ENCODE measurements at places on chromosomes 11 and 22. TPM values are rescaled to one million over a fixed set of nuclear protein-coding genes. Genes with fewer than 3 reads are reported as not detected.

DNA sequence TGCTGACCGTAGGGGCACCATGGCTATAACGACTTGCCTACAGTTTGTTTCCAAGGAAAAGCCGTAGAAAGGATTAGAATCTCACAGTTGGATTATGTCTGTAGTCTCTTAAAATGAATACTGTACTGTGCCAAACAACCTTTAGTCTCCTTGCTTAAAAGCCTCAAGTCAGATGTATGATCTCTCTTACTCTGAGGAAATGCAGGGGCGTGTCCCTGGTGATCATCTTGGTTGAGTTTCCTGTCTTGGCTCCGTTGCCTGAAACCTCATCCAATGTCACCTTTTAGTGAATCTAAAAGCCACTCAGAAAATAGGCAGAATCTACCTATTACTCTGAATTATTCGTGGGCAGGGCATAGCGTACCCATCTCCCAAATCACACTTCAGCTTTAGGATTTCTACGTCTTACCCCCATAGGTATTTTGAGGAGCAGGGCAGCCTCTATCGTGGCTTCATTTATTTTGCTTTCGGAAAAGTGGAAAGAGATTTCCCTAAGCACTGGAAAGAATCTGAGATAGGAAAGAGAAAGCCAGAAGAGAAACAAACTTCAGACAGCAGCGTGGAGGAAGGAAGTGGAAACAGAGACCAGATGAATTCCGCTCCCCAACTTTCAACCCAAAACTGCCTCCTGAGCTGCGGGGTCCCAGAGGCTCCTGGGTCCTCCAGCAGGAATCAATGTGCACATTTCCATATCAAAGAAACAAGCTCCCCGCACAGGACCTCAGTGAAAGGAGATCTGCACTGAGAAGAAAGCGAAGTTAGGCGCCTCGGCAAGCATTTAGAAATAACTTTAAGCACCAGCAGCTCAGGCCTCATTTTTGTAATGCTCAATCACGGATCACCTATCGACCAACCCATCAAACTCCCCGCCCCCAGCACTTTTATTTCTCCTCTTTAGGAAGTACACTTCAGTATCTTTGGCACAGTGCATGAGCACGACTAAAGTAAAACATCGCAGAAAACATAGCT is 245.8 kb downstream of the ETS1 start:
- no peak for DNase-seq

- no peak for DNase-seq
Observed at GRCh38 chr22:38921806-38922205, 35.6 kb upstream of the APOBEC3A start.

GRCh38 chr11:79402912-79403311 is 37.9 kb downstream of the TENM4 start:
- no peak for DNase-seq

GRCh38 chr22:47370448-47371262 is 608.2 kb downstream of the TBC1D22A start:
- DNase-seq = no peak

DNA sequence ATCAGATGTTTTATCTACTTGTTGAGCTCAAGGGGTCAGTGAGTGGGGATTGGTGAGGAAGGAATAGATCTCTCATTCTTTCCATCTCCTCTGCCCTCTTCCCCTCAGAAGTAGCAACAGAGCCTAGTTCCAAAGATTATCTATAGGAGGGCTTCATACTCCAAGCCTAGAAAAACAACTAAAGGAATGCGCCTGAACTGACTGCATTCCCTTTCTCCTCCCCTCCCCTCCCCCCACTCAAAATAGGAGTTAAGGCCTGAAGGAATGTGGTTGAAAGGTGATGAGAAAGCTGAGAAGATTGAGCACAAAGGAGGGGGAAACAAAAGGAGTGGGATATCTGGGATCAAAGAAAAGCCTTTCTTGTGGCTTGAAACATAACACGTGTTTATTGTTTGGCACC is 10.5 kb downstream of the EMSY start:
- DNase-seq = no peak

DNA sequence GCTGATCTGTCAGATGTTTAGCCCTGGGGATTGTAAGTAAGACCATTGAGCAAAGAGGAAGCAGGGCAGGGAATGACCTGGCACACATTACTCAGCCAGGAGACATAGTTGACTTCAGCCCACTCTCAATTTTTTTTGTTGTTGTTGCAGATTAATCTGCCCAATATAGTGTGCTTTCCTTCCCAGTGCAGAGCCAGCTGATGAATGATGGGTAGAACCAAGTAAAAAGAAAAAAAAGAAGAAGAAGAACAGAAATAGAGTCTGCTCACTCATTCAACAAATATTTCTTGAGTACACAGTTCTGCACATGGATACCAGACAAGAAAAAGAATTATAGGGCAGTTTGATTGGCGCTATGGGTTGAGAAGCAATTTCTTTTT is 292.7 kb downstream of the ETS1 start:
- DNase-seq = peak; percentile 23

DNA sequence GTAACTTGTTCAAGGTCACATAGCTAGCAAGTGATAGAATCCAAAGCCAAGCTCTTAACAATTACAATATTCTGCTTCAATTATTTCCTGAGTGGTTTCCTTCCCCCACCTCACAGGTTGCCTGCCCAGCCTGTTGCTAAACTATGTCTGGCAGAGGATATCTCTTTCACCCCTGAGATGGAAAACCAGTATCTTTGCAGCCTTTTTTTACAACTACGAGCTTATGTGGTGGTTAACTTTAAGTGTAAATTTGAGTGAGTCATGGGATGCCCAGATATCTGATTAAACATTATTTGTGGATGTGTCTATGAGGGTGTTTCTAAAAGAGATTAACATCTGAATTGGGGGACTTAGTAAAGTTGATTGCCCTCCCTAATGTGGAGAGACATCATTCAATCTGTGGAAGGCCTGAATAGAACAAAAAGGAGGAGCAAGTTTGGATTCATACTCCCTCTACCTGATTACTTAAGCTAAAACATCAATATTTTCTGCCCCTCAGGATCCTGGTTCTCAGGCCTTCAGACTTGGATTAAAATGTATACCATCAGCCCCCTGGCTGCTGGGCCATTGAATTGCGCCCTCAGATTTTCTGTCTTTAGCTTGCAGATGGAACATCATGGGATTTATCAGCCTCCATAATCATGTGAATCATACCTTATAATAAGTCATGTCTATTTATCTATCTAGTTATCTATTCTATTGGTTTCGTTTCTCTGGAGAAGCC is 911.9 kb downstream of the METTL15 start:
- DNase-seq = peak; percentile 34

GRCh38 chr22:42419243-42419881 is 12.8 kb downstream of the NFAM1 start:
- DNase-seq = no peak

CUL5 gene
- total RNA-seq = 35.6 TPM

DNA sequence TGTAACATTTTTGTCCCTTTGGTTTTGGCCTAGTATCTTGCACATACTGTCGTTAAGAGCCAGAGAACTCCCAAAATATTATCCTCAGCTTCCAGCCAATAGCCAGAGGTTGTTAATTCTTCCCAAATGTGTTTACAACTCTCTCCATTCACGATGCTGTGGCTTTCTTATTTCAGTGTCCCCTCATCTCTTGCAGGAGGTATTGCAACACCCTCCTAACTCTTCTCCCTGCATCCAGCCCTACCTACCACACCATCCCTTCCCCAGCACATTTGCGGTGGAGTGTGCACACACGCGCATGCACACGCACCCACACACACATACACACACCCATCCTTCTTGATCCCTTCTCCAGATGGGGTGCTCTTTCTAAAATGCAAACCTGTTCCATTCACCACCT is 75.6 kb upstream of the LMO2 start:
- no peak for DNase-seq

DNA sequence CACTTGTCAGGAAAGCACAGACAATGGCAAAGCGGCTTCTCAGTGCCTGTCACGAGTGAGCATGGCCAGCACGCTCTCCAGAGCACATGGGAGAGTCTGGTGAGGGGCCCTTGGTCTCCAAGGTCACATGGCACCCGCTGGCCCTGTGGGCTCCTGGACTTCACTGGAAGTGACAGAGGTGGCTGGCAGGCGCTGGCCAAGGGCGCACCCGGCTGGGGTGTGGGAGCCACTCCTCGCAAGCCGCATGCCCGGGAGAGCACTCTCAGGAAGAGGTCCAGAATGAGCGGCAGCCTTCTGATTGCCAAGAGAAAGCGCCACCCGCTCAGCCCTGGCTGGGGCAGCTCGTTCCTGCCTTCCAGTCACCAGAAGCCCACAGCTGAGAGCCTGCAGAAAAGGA is 17.1 kb upstream of the MOB2 start:
- DNase-seq = no peak

RNF215 gene
- 16.0 TPM for total RNA-seq

PPP6R3 gene
- total RNA-seq = 72.0 TPM

GRCh38 chr22:30694640-30695350 is at the start of gene OSBP2:
Gene OSBP2 (plus strand): TSS chr22:30694874. CDS start chr22:30694910, 36 bp downstream.
- DNase-seq = no peak

DNA sequence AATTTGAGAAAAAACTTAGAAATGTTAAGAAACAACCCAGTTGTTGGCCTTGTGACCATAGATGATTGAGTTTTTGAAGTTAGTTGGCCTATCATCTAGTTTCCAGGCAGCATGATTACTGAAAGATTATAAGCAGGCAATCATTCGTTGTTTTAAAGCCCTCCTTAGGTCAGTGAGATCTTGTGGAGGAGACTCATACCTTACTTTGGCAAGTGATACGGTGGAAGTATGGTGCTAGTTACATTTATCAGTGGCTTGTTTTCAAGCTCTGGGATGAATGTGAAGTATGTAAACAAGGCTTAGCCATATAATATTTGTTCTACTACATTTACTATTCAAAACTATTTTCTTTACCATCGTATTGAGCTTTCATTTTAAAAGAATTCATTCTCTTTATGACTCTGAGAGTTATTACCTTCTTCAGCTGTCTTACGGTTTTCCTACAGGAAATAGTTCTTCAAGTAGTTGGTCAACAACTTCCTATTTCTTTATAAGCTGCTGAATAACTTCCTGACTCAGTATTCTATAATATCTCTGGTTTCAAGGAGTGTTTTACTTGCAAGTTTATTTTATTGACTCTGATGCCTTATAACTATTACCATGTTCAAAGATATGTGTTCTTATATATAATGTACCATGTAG is 7.3 kb downstream of the YAP1 start:
- peak; percentile 23 for DNase-seq

C22orf23 gene
- total RNA-seq = 0.42 TPM

DNA sequence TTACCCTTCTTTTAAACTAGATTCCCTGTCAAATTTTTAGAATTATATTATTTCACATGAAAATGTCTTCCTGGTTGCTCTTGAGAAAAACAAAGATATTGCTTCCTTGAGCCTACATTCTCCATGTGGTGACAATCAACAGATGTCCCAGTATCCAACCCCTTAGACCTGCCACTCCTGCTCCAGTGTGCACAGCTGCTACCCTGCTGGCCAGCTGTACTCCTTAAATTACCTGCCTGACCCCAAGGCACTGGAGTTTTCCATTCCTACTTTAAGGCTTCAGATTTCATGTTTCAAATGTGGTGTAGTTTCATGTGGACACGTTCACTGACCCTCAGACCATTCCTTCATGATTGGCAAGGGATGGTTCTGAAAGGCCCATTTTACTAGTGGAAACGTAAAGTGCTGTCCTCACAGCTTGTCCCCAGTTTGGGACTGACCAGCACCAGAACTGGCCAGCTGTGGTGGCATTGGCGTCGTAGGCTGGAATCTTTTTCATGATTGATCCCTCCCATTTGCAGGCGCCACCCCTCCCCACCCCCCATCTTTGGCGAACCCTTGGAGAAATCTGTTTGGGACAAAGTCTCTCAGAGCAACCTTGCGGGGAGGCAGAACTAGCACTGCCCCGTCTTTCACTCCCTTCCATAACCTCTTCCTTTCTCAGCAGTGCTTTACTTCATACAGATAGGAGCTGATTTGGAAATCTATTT is 123.5 kb downstream of the DBX1 start:
- DNase-seq = no peak

- DNase-seq = no peak
Observed at GRCh38 chr11:16790486-16791190, 52.2 kb downstream of the C11orf58 start.

GRCh38 chr11:61680622-61681221 is 531 bp downstream of the DAGLA start:
- DNase-seq = no peak

- no peak for DNase-seq
Observed at GRCh38 chr11:70604630-70605467, 206.5 kb downstream of the CTTN start.

TIMP3 gene
- total RNA-seq = 537 TPM

DNA sequence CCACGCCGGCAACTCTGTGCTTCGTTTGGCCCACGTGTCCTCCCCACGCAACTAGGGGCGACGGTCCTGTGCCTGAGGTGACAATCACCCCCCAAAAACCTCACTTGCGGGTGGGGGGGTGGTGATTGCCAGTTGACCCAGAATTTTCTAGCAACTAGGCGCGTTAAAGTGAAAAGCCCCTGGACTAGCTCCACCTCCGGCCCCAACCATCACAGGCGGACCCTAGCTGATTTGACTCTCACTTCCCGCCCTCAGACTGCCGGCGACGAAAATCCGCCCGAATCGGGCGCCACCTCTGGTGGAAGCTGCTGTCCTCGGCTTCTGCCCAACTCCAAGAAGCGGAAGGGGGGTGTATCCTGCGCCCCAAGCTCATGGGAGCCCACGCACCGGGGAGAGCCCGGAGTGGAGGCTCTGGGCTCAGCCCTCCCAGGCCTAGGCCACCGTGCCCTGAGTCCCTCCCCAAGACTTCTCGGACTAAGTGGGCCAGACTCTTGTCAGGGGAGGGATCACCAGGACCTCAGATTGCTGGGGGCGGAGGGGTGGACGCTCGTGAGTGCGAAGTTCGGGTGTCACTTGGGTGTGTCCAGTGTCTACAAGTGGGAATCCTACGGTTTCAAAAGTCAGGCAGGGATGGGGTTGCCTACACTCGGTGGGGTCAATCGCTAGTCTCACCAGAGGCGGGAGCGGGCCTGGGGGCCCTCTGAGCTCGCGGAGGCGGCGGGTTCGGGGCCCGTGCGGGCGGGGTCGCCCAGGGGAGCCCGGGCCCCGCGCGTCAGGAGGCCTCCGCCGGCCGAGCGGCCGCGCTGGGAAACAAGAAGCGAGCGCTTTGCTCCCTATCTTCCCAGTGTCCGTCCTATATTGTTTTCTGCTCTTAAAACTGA is 12.3 kb downstream of the PAX6 start:
- DNase-seq = no peak

DNA sequence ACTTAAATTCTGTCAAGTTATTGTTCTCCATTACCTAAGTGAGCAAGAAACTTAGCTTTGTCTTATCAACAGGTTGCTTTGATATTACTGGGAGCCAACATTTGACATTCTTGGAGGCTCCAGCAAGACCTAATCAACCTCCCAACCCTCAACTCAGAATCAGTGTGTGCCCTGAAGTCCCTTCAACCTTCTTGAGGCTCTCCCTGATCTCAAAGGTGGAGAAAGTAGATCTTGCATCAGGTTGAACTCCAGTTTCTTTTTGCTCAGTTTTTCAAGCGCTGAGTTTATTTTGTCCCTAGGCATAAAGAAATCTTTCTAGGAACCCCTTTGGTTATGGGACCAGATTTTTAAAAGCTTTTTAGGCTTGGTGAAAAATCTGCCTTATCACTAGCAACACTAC is 1.4 kb downstream of the FAM111A start:
- no peak for DNase-seq

Measured in HFFc6 (cell line).